ENCODE measurements at places on chromosomes 5 and 9.

GRCh38 chr5:88390096-88390441, 121.4 kb upstream of the TMEM161B start:
- DNase-seq = no peak

- no peak for DNase-seq
These were observed 66.0 kb downstream of the KLF4 start for GRCh38 chr9:107423540-107423939.

- DNase-seq = no peak
These were observed 35.4 kb upstream of the BNIP1 start for GRCh38 chr5:173108914-173109313.

GRCh38 chr9:116087246-116087645, 66.3 kb upstream of the PAPPA start:
- DNase-seq = no peak

GRCh38 chr5:113293975-113294310, 140.8 kb downstream of the TSSK1B start:
- DNase-seq = peak; percentile 18

- no peak for DNase-seq
These were observed 13.3 kb downstream of the HMMR start for GRCh38 chr5:163473635-163474243.

DNA sequence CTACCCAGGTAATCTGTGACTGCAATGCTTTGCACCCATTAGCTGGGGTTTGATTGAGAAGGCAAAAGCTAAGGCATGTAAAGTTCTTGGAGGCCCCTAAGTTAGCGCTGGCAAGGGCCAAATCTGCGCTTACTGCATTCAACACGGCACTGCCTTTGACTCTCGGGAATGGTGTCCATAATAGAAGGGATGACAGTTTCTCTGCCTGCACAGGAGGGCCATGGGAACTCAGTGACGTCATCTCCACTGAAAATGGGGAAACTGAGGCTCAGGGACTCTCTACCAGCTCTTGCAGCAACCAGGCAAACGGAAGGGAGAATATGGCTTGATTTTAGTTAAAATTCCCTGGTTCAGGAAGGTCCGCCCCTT, 487 bp downstream of the SPATA24 start:
- DNase-seq = no peak

- no peak for DNase-seq
These were observed 186.5 kb upstream of the ANKRD55 start for GRCh38 chr5:56419667-56420066.

DNA sequence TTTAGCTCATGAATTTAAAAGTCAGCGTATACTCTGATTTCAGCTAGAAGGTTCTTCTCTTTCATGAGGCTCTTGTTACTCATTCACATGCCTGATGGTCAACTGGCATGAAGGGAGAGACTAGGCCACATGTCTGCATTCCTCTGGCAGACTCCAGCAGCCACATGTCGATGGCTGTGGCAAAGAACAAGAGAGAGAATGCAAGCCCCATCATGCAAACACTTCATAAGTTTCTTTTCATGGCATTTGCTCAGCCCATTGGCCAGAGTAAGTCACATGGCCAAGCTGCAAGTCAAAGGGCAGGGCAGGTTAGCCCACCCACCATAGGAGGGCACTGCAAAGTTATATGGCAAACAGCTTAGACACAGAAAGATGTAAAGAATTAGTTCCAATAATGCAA, 5.4 kb downstream of the KCNV2 start:
- no peak for DNase-seq

DNA sequence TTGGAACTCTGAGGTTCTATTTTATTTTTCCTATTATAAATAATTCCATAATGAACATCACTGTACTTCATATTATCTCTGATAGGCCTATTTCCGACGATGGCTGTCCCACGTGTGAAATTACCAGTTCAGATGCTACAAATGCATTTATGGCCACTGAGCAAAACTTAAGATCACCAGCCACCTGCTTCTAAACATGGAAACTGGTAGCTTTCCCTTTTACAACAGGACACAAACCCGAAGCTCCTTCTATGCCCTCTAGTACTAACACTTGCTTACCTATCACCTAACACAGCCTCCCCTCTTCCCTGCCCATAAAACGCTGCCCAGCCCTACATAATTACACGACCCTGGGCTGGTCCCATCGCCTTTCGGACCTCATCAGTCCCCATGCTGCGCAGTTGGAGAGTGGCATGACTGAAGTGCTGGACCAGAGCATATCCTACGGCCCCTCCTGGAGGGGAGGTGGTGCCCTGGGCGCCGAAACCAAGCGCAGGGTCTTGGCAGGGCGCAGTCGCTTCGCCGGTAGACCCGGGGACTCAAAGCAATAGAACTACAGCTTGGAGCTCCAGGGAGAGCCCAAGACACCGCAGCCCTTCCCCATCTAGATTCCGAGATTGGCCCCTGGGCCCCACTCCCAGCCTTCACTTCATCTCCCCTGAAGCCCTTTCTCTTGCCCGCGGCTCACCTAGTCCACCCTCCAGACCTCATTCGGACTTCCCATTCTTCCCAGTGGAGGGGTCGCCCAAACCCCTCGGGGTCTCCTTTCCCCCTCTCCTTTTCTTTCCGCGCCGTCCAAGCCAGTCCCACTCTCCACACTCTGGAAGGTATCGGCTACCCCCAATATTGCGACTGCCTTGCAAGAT, 1.0 kb upstream of the SAP30L start:
- DNase-seq = peak; percentile 15

GRCh38 chr5:135190416-135191083, 156.5 kb upstream of the PITX1 start:
- DNase-seq = no peak

GRCh38 chr9:88258024-88258423, 119.7 kb upstream of the SPATA31C2 start:
- no peak for DNase-seq

GRCh38 chr5:54721116-54721515, 203.6 kb downstream of the SNX18 start:
- DNase-seq = no peak

- no peak for DNase-seq
These were observed 14.1 kb downstream of the CRB2 start for GRCh38 chr9:123370108-123370507.

DNA sequence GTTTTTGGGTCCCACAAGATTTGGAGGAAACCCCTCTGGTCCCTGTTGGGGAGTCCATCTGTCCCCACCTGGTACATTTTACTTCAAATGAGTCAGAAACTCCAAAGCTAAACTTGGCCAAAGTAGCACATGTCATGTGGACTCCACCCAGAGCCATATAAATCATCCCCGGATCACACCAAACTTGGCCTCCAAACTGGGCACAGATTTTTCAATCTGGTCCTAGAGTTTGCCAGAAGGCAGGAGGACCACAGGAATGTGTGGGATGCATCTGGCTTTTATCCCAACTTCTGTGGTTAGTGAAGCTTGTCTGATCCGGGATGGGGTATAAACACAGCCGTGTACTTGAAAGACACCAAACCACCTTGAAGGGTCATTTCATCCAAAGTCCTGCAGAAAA, 66.3 kb downstream of the MAT2B start:
- no peak for DNase-seq

DNA sequence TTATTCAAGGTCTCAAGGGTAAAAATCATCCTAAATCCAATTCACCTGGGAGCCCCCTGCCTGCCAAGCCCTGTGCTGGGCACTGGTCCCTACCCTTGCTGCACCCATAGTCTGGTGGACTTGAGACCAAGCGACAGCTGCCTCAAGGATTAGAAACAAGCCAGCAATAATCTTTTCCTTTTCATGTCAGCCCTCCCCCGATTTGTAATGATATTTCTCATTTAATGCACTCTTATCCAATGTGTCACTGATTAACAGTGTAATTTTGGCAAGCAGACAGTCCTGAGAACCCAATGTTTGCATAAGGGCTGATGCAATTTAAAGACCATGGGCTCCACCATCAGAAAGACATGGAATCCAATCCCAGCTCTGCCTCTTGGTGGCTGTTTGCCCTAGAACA, 108.9 kb downstream of the ACTL7B start:
- DNase-seq = no peak

GRCh38 chr5:32004404-32004803, 169.7 kb downstream of the GOLPH3 start:
- DNase-seq = no peak

DNA sequence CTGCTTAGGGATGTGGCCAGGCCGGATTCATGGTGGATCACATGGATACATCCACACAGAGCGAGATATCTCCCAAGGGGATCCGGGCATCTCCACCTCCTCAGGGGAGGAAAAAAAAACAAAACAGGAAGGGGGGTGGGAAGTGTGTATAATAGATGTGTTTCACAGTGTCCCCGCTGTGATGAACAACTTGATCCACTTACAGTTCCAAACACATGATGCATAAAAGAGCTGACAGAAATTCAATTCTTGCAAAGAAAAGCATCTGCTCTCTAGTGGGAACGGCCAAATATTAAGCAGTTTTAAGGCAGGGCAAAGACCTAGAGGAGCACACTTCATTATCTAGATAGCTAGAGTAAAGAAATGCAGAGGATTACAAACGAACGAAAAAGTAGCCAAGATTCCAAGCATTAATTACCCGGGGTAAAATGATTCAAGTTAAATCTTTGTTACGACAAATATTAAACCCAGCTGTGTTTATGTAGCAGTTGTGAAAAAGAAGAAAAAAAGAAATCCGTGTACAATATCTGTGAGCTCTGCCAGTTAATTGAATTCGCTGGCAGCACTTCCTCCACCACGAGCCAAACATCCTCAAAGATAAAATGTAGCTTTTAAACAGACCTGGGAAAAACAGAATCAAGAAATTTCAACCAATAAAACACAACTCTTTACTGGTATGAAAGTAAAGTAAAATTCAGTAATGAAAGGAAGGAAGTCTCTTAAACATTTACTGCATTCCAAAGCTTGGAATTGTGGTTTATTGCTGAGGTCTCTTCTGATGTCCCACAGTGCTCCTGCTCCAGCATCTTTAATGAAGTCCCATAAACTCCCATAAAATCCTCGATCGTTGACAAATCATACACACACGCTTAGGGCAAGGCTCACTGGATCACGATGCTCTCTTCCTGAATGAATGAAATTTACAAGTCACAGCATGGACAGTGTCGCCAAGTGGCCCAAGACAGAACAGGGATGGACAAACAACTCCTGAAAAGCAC, 213.0 kb downstream of the CRB2 start:
- no peak for DNase-seq

GRCh38 chr5:171152382-171152781, 156.7 kb upstream of the TLX3 start:
- DNase-seq = no peak
